ENCODE measurements at places on chromosomes 1 and 21.
A peak's percentile ranks its signal among the peaks of the same experiment; 100 is the strongest.

GRCh38 chr1:192904438-192904895 lies 95.6 kb downstream of the RGS2 start:
- DNase-seq = no peak

GRCh38 chr1:180911640-180912191 lies 981 bp upstream of the KIAA1614 start:
- no peak for DNase-seq

GRCh38 chr1:110265186-110265585 lies 55.1 kb downstream of the KCNC4 start:
- DNase-seq = no peak

DNA sequence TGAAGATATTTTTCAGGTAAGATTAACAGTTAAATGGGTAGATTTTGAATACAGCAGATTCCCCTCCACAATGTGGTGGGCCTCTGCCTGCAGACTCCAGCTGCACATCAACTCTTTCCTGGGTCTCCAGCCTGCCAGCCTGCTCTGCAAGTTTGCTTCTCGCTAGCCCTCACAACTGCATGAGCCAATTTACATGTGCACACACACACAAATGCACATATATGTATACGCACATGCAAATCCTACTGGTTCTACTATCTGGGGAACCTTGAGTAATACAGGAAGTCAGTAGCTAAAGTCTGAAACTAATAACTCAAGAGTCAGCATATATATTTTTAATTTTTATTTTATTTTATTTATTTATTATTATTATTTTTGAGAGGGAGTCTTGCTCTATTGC lies 34.8 kb upstream of the QSOX1 start:
- DNase-seq = no peak

DNA sequence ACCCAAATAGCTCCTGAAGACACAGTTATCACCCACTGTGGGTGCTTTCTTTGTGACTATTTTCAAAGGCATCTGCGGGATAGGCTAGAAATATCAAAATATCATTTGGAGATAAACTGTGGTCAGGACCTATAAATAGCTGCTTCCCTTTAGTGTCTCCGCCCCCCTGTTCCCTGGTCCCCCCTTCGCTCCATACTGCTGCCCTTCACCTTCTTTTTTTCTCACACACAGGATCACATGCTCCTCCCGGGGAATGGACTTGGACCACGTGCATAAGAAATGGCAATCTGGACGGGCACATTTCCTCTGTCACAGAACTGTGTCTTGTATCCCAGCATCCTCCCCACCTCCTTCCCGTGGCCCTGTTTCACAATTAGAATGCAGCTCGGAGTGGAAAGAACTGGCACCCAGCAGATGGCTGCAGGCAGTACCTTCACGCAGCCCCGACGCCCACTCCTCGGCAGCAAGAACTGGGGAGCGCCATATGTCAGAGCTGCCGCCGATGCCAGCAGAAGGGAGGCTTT lies 68.8 kb upstream of the SSX2IP start:
- no peak for DNase-seq

- DNase-seq = peak; percentile 33
Measured at GRCh38 chr21:42513985-42514882, 582 bp downstream of the SLC37A1 start.
